ENCODE measurements at places on chromosomes 11 and 22. TPM values are rescaled to one million over a fixed set of nuclear protein-coding genes. Genes with fewer than 3 reads are reported as not detected.

Gene MRGPRF
- total RNA-seq = 1.2 TPM

Gene LINC01488
- not detected for total RNA-seq

Gene CSF2RB
- total RNA-seq = not detected

Gene PRR5
- 51.9 TPM for total RNA-seq

Gene CNTF
- 0.44 TPM for total RNA-seq

Gene INS
- total RNA-seq = not detected

Gene POU2AF2
- total RNA-seq = not detected

Gene SPON1
- total RNA-seq = 1.1 TPM

Gene SLC22A6
- total RNA-seq = not detected

Gene FOLR2
- not detected for total RNA-seq

Gene OR2AT4
- total RNA-seq = not detected

Gene SSH3
- 50.6 TPM for total RNA-seq

GRCh38 chr22:30326255-30326705, 461 bp downstream of the TBC1D10A start:
- no peak for DNase-seq

GRCh38 chr11:102240502-102240901, 76.8 kb upstream of the BIRC3 start:
- no peak for DNase-seq

DNA sequence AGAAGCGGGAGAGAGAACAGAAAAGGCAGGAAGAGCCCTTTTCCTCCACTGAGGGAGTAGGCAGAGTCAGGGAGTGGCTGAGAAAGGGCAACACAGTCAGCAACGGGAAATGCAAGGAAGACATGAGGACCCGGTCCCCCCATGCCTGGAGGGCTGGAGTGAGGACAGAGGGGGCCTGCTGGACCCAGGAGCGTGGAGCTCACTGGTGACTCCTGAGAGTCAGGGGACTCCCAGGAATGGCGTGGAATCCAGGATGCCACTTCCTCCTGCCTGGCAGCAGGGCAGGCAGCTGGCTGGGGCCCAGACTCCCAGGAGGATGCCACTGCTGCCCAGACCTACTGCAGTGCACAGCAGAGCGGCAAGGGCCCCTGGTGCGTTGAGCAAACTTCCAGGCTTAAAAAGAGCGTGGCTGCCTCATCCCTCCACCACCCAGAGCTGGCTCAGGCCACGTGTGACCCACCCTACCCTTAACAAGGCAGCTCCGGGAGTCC, 11.3 kb downstream of the C11orf21 start:
- no peak for DNase-seq

DNA sequence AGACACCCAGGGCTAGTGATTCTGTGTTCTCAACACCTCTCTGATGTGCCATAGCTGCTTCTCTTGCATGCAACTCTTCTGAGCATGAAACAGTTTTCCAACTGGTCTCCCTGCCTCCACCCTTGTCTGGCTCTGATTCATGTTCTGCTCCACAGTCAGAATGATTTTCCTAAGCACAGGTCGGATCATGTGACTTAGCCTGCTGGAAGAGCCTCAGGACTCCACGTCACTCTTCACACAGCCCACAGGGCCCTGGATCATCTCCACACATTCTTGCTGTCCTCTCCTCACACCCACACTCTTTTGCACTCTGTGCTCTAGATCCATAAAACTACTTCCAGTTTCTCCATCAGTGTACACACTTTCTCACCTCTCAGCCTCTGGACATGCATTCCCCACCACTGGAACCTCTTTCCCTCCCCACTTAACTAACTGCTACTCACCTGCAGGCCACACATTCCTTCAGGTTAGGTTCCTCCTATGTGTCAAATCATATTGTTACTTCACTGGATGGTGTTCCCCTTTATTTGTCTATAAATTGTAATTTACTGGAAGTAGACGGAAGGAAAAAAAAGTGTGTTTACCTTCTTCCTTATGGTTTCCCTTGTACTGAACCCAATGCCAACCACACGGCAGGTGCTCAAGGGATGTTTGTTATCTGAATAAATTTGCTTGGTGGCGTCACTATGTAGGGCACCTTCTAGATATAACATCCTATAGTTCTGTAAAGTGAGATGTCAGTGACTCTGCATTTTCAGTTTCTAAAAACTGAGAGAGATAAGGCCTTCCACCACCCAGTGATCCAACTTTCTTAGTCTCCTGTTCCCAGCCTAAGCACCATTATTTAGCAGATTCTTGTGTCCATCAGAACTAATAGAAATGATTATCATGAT, 133.7 kb downstream of the ETS1 start:
- peak; percentile 35 for DNase-seq

DNA sequence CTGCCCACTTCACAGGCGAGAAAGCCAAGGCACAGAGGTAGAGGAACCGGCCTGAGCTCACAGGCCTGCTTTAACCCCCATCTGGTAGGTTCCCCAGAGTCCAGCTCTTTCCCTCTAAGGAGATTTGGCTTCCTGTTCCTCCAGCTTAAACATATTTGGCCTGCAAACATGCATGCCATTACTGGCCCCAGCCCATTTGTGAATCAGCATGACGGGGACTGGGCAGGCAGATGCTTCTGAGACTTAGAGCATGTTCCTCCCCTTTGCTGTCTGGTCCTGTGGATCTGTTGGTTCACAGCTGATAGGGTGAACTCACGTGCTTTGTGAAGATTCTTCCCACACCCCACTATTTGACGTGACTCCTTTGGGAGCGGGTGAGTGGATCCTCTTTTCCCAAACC, 12.6 kb downstream of the CHST1 start:
- no peak for DNase-seq

DNA sequence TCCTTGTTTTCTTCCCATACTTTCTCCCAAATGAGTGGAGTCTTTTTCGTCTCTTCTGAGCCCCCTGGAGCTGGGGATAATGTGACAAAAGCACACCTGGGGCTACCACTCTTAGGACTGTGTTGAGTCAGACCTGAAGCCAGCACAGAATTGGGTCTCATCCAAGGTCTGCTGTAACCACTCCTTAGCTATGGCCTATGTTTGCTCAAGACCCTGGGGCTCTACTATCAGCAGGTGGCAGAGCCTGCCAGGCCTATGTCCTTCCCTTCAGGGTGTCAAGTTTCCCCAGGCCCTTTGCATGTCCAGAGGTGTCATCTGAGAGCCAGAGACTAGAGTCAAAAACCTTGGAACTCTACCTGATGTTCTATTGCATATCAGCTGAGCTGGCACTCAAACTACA, 335.7 kb downstream of the DDX10 start:
- no peak for DNase-seq

GRCh38 chr11:70488171-70488703, 89.9 kb downstream of the CTTN start:
- no peak for DNase-seq

- no peak for DNase-seq
Measured at GRCh38 chr11:105632316-105632715, 22.4 kb downstream of the GRIA4 start.

- no peak for DNase-seq
Measured at GRCh38 chr22:23144432-23144831, 845 bp upstream of the RAB36 start.

DNA sequence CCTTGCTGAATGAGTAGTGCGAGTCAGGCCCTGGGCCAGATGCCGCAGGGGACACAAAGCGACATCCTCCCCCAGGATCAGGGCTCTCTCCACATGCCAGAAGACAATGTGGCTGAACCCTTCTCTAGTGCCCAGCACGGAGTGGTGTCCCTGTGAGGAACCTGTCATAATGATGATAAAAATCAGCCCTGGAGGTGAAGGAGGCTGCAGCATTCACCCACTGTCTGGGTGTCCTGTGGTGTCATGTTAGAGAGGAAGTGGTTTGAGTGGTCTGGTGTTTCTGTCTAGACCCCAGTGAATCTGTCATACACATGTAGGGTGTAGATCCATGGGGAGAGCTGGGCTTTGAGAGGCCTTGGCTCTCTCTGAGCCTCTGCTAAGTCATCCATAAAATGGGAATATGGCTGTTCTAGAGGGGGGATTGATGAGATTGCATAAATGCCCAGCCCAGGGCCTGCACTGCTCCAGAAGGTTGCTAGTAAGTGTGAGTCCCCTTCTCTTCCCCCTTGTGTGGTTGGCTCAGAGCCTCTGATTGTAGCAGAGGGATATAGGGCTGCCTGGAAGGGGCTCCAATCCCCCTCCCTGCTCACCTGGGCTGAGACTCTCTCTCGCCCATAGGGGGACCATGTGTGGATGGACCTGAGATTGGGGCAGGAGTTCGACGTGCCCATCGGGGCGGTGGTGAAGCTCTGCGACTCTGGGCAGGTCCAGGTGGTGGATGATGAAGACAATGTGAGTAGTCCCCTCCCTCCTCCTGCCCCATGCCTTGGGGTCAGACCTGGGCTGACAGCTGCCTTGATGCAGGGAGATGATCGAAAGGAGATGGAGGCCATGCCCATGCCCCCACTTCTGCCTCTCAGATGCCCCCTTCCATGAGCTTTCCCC, 14.3 kb downstream of the MYO7A start:
- DNase-seq = no peak

DNA sequence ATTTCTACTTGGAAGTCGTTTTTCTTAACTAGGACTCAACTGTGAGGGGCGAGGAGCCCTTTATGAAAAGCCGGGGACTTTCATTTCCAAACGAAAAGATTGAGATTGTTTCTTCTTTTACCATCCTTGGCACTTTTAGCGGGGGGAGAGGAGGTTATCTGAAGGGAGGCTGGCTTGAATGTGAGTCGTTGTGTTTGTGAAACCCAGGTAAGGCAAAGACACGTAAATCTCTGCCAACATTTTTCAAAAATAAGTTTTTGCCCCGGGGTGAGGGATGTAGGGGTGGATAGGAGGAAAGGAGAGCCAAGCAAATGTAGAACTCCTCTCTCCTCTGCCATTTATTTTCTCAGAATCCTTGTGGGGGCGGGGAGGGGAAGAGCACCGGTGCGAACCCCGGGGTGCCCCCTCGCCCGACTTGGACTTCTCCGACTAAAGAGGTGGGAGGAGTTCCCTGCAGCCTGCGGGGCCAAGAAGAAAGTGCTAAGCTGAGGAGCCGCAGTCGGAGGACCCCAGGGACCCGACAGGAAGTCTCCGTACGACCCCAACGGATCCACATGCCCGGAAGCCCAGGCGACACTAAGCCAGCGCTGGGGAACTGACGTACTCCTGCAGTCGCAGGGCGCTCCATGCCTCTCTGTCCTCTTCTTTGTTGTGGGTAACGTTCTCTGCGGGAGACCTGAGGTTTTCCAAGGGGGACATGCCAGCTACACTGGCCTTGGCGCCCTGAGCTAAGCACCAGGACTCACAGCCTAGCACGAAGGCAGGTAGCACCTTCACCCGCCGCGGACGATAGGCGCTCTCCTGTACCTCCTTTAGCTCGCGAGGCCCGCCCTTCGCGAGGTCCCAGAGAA, 2.4 kb upstream of the WT1 start:
- no peak for DNase-seq

GRCh38 chr11:114230031-114230704, 66.0 kb upstream of the NNMT start:
- no peak for DNase-seq

GRCh38 chr11:34976496-34977088, 60.2 kb downstream of the PDHX start:
- DNase-seq = no peak

DNA sequence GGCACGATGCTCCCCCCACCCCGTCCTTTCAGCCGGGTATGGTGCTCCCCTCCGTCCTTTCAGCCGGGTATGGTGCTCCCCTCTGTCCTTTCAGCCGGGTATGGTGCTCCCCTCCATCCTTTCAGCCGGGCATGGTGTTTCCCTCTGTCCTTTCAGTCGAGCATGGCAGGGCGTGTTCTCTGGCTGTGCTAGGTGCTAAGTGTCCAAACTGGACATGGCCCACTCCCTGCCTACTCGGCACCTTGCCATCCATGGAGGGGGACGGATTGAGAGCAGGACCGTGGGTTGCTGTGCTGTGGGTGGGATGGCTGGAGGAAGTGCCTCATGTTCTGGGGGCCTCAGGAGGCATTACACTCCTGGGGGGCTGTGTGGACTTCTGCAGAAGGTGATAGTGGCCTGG, 45.5 kb downstream of the MUC6 start:
- DNase-seq = no peak

GRCh38 chr22:29039148-29039547, 22.5 kb downstream of the C22orf31 start:
- no peak for DNase-seq

DNA sequence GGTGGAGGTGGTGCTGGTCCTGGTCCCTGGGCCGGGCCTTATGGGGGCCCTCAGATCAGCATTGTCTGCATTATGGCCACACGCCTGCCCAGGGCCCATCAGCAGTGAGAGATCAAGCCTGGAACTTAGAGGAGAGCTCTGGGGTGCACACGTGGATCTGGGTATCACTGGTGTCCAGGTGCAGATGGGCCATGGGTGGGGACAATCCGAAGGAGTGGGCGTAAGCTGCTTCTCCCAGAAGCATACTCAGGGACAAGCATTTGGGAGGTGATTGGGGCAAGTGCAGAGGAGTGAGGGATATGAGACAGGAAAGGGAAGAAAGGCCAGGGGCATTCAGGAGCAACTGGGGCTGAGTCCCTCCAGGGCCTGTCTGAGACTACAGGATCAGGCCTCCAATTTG, 84.3 kb downstream of the CSNK2A3 start:
- no peak for DNase-seq

DNA sequence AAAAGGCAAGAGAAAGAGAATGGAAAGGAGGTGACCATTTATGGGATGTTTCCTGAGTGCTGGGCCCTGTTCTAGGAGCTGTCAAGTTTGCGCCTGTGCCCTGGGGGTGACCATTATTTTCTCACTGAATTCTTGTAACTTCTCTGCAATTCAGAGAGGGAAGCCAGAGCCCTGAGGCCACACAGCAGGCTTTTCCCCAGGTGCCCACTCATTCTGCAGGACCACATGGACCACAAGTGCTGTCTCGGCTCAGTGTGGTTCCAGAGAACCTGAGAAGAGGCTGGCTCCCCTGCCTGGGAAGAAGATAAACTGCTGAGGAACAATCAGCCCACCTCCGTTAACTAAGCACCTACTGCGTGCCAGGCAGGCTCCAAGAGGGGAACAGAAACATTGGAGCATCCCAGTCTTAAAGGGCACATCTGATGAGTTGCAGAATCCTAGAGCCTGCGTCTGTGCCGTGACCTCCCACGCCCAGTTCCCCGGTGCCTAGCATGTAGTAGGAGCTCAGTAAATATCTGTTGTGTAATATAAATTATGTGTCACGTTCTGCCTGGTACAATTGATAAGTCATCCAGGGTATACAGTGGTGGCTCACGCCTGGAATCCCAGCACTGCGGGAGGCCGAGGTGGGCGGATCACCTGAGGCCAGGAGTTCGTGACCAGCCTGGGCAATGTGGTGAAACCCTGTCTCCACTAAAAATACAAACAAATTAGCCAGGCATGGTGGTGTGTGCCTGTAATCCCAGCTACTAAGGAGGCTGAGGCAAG, 31.6 kb upstream of the CRYBB3 start:
- no peak for DNase-seq

GRCh38 chr11:40602866-40603552, 856.4 kb downstream of the LRRC4C start:
- DNase-seq = peak; percentile 30

GRCh38 chr11:104663190-104664140, 234.8 kb downstream of the CASP12 start:
- no peak for DNase-seq

- DNase-seq = peak; percentile 33
Measured at GRCh38 chr11:57527056-57527631, 3.4 kb downstream of the TIMM10 start.

- no peak for DNase-seq
Measured at GRCh38 chr11:127273593-127274327, 273.2 kb upstream of the KIRREL3 start.
